ENCODE measurements at places on chromosomes 12 and 14. TPM values are rescaled to one million over a fixed set of nuclear protein-coding genes. Genes with fewer than 3 reads are reported as not detected.

Gene HPD
- 0.35 TPM for total RNA-seq

Gene EIF2S3B
- 0.96 TPM for total RNA-seq

Gene PIWIL1
- total RNA-seq, result not detected

Gene DIO2
- 35.0 TPM for total RNA-seq

Gene MYO1A
- not detected for total RNA-seq

Gene TM7SF3
- total RNA-seq, result 67.7 TPM

Gene KRT73
- total RNA-seq, result not detected

Gene RND1
- total RNA-seq, result 4.0 TPM

Gene DUSP16
- total RNA-seq, result 24.8 TPM

Gene DAO
- not detected for total RNA-seq

Gene SPTSSA
- total RNA-seq, result 13.6 TPM

Gene CLEC2A
- total RNA-seq, result not detected

Gene PPP2R5C
- 401 TPM for total RNA-seq

Gene FRMD6
- total RNA-seq, result 42.9 TPM

Gene PGAM5
- total RNA-seq, result 50.2 TPM

Gene TMEM253
- 0.35 TPM for total RNA-seq

Gene MAP3K12
- 14.7 TPM for total RNA-seq

Gene CHPT1
- 6.1 TPM for total RNA-seq

Gene AJUBA
- total RNA-seq, result 42.6 TPM

Gene P3H3
- total RNA-seq, result 0.45 TPM

Gene TSPAN19
- total RNA-seq, result not detected

GRCh38 chr12:117832459-117833457 is 136.0 kb downstream of the KSR2 start:
- DNase-seq, result no peak

GRCh38 chr12:70268972-70269371 is 25.7 kb downstream of the CNOT2 start:
- DNase-seq, result no peak

- no peak for DNase-seq
Measured at GRCh38 chr14:98170575-98170974, 1101.4 kb downstream of the BCL11B start.

- DNase-seq, result no peak
Measured at GRCh38 chr12:2364631-2365051, 311.9 kb downstream of the CACNA1C start.

DNA sequence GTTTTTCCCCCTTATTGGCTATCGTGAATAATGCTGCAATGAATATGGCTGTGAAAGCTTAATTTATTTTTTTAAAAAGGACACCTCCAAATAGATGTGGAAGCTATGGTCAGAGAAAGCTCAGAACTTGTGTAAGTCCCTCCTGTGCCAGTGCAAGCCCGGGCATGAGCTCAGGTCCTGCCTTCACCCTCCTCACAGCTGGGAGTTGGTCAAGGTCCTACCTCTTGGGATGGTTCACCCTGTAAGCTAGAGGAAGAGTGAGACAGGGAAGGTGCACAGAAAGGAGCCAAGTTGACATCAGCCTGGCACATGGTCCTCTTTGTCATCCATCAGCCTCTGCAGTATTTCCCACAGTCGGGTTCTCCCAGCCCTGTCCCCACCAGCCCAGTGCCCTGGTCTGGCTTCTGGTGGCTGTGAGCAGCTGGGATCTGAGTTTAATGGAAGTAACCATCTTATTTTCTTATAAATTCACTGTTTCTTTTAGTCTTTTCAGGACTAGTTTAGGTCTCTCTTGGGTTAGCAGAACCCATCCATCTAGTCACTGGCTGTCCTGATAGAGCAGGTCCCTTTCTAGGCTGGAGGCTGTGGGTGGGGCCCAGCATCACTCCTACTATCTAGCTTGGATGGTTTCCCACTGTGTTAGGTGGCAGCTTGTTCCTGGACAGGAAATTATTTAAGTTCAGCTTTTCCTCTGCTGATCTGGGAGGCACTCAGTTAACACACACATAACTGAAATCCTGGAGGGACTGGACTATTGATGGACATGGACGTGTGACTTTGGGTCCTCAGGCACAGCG is 11.8 kb upstream of the PLEKHG3 start:
- no peak for DNase-seq

GRCh38 chr14:104245075-104245474 is 106.7 kb downstream of the KIF26A start:
- no peak for DNase-seq

- peak; percentile 46 for DNase-seq
Measured at GRCh38 chr12:64180951-64181350, 41.1 kb downstream of the KICS2 start.

DNA sequence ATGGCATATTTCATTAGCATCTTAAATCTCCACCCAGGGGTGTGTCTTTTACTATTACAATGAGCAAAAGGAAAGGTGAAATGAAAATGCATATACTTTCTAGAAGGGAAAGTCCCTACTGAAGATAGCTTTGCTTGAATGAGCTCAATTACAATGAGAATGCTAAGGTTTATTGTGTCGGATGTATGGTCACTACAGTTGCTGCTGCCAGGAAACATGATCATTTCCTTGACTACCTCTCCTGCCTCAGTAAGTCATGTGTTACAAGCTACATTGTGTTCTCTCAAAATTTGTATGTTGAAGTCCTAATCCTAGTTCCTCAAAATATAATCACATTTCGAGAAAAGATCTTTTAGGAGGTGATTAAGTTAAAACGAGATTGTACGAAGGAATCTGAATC is 322.2 kb downstream of the MDGA2 start:
- no peak for DNase-seq

DNA sequence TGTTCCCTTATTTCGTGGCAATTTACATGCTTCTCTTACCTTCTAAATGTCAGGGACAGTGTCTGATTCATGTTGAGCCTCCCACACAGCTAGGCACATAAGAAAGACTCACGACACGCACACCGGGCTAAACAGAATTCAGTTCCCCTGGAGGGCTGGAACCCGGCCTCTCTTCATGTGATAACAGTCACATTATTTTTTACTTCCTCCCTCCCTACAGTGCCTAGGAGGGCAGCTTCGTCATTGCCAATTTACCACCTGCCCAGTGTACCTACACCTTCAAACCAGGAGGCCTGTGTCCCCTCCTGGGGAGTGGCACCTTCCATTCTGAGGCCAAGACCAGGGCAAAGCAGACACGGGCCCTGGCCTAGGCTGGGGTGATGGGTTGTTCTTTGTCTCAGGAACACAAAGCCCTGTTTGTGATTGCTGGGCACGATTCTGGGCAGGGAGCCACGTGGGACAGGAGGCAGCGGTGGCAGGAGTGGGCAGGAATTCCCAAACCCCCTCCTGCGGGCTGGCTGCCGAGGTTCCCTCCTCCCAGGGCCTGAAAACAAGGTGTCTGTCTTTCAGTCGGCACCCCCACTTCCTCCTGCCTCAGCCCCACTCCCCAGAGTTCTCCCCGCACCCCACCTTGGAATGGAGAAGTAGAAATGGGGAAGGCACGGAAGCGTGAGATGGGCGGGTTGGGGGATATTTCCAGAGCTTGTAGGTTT is 6.8 kb upstream of the RASAL1 start:
- DNase-seq, result no peak

DNA sequence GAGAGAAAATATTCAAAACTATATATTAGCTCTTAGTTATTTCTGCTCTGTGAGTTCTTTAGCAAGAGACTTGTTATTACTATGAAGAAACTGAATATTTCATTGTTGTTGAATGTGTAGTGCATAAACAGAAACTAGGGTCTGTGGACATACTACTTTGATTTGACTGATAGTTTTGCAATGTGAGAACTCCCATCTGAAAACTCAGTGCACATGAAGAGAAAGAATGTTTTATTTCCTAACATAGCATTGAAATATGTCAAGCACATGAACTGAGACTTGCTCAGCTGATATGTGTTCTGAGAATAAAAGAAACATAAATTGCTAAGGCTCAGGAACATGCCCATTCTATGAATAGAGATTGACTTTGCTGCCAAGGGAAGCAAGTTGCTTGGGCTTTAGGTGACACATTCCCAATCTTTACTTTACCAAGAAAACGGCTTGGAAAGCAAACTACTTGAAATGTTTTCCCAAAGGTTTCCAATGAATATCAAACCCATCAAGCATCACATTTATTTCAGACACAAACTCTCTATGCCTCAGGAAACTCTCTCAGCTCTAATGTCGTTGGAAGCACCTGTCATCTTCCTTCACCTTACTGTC is 290.4 kb downstream of the SLC16A7 start:
- no peak for DNase-seq

GRCh38 chr12:3043406-3043805 is 33.8 kb upstream of the TSPAN9 start:
- DNase-seq, result no peak

DNA sequence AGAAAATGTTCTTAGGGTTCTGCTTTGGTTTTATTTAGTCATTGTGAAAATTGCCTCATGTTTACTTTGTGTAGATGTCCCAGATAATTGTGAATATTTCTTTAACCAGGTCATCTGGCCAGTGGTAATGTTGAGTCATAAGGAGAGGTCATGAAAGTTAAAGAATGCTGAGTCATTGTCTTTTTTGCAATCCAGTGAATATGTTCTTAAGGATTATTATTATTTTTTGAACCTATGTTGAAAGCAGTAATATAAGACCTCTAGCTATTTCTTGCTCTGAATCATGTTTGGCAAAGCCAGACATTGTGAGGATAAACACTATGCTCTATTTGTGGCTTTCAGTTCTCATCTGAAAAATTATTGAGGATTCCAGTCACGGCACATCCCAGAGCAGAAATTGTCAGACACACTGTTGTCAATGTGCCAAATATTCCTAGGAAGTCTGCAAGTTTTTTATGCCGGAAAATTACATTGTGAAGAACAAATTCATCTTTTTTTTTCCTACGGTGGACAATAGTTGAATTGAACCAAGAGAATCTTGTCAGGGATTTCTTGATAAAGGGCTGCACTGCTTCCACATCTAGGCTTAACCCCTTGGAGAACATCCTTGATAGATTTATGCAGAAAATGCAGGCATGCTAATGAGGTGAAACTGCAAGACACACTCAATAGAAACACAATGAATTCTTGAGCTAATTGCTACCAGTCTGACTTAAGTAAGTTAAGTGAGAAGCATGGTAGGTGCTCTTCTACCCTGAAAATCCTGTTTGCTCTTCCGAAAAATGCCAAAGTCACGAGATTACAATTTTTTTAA is 369.6 kb downstream of the ATP23 start:
- DNase-seq, result peak; percentile 94

- no peak for DNase-seq
Measured at GRCh38 chr14:67056684-67057083, 132.6 kb upstream of the GARIN2 start.

DNA sequence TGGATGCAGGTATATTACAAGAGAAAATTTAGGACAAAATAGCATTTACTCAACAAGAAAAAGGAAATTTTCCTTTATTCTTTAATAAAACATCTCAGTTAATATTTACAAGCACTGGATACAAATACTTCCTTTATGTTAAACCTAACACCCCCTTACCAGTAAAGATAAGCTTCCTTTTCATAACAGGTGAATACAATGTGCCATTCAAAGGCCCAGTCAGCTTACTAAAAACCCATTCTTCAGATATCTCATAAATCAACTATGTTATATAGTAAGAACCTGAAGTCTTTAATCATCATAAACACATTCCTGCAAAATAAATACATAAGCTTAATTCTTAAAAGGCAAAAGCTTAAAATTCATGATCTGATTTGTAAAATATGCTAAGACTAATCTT is 52.6 kb downstream of the LRP6 start:
- no peak for DNase-seq

GRCh38 chr14:102209224-102209966 is 69.7 kb downstream of the WDR20 start:
- DNase-seq, result no peak

DNA sequence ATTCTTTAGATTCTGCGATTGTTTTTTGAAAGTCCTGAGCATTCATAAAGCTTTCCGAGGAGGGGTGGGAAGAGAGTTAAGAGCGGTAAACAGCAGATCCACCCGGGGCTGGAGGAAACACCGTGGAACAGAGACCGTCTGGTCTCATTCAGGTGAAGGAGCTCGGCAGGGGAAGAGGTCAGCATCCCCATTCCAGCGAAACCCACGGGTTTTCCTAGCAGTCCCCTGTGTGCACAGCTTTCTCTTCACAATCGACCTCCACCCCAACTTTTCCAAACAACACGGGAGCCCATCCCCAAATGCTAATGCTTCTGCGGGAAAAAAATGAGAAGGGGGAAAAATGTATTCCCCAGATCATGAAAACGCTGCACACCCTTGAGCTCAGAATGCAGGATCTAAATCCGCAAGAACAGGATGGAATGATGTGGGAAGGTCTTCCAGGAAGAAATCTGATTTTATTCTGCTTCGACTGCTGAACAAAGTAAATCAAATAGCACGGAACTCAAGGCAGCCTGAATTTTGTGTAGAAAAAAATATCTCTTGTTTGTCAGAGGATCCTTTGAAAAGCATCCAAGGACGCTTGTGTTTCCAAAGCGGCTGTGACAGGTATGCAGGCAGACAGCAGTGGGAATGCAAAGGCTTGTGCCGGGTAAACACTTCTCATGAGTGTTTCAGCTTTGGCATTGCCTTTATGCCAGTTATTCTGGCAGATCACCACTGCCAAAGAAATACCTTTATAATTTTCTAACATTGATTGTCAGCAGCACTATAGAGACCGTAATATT is 128.8 kb downstream of the NDUFA12 start:
- no peak for DNase-seq

GRCh38 chr12:118061011-118061872 is at the start of gene WSB2:
Gene WSB2, minus strand, starts transcription at chr12:118061179. Its CDS starts 131 bp downstream, at chr12:118061048.
- DNase-seq, result no peak

- DNase-seq, result no peak
Measured at GRCh38 chr12:88327276-88327675, 185.2 kb downstream of the TMTC3 start.

GRCh38 chr12:124512667-124513296 is 54.6 kb downstream of the NCOR2 start:
- peak; percentile 89 for DNase-seq

DNA sequence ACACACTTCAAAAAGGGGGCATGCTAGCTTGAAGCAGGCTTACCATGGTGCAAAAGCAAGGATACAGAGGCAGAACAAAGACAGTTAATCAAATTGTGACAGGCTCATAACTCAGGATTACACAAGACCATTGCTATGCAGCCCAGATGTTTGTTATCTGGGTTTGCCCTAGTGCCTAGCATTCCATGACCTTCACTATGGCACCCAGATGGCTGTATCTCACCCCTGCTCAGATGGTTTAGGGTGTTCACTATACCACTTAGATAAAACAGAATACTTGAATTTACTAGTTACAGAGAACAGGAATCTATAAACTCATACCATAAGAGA is 56.2 kb downstream of the SDR9C7 start:
- DNase-seq, result no peak

DNA sequence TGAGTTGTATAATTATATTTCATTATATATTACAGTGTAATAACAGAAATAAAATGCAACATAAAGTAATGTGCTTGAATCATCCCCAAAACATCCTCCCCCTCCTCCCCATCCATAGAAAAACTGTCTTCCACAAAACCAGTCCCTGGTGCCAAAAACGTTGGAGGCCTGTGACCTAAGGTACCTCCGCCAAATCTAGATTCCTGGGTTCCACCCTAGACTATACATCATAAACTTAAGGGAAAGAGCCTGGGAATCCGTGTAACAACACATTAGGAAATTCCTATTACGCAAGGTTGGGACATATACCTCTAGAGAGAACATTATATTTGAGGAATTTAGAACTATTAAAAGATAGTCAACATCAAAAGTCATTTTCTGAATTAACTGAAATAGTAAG is 38.0 kb downstream of the SPPL3 start:
- no peak for DNase-seq

- no peak for DNase-seq
Measured at GRCh38 chr12:10708862-10709261, 14.3 kb downstream of the YBX3 start.

Measured in PC-9 (cell line).